CD4-positive, alpha-beta T cell treated with Interleukin-17A for 1 hour (primary cell): ENCODE measurements at places on chromosomes 6 and 20.

DNA sequence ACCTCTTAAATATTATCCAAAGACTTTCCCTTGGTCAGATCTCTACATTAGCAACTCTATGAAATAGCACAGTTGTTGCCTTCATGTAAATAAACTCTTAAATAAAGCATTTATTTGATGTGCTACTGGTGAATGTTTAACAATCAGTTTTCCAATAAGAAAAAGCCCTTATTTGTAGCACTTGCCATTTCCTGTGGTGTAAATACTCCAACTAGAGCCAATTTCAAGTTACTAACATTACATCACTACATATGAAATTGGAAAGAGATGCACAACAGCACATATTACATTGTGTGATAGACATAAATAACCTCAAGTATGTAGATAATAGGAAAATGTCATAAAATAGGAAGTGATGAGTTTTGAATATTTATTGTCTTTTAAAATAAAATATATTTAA is 5.0 kb upstream of the MYB start:
- no peak for DNase-seq

DNA sequence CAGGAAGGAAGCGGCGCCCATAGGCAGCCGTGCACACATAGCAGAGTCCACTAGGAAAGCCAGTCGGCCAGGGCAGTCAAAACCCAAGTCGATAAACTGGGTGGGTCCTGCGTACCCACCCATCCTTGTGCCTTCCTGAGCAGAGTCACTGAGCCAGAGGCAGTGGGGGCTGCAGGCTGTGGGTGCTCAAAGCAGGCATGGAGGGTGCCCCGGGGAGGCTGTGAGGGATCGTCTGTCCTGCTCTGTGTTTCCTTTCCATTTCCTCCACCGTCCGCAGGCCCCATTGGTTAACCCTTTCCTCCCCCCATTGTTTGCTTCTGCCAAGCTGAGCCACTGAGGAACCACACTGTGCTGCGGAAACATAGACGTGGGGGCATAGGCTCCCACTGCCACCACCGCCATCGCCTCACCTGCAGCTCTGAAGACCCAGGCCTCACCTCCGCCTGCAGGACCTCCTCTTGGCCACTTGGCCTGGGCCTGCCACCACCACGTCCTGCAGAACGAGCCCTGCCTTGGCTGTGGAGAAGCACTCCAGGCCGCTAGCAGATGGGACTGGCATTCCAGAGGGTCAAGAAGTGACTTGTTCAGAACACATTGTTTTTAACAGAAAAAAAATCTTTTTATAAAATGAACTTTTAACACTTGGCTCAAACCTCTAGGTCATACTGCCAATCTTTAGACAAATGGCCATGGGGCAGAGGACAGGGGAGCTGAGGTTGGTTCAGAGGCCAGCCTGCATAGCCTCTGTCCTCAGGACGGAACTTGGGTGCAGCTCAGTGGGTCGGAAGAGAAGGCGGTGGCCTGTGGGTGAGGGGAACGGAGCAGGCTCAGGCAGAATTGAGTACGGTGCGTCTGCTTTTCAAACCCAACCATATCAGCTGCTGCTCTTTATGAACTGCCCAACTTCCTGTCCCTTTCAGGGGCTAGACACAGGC is 52.6 kb downstream of the TCP11 start:
- DNase-seq: no peak

- DNase-seq: peak; percentile 81
Observed at GRCh38 chr6:79949233-79949632, 1.9 kb upstream of the ELOVL4 start.

- DNase-seq: no peak
Observed at GRCh38 chr20:48909910-48910309, 11.6 kb upstream of the ARFGEF2 start.

DNA sequence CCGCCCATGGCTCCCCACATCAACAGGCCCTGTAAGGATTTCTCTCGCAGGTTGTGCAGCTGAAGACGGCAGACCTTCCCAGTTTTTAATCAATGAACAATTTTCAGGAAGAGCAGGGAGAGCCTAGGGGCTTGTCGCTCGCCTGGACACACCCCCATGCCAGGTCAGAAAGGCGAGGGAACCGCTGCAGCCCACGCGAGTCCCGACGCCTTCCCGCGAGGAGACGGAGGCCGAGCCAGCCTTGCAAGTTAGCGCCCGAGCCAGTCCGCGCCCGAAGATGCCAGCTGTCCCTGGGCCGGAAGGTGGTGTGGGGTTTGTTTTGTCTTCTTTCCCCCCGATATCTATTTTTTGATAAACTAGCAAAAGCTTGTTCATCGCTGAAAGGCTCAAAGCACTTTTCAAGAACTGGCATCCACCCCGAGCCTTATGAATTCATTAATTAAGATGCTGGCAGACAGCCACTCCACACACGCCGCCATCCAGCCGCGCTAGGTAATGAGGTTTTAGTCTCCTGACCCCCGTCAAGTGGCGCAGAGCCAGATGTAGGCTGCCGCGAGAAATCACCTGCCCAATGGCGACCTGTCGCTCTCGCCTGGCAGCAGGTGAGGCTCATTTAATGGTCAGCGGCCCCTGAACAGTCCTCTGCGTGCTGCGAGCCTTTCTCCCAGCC is 6.6 kb downstream of the CCDC167 start:
- DNase-seq: no peak

DNA sequence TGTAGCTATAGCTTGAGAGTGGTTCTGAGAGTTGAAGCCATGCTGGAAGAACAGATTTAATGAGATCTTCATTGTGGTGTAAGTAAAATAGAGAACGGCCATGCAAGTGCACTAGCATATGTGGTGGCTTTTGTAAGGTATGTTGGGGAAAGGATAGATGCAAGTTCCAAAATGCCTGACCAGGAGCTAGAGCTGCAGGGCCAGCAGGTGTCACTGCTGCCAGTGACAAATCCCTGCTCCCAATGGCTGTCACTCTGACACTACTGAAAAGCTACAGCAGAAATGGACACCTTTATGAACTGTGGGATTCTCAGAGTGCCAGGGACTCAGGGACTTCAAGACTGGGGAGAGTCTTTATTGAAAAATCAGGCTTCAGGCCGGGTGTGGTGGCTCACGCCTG is 23.1 kb upstream of the VIP start:
- DNase-seq: no peak

- DNase-seq: no peak
Observed at GRCh38 chr6:104183816-104184435, 675.8 kb downstream of the HACE1 start.

DNA sequence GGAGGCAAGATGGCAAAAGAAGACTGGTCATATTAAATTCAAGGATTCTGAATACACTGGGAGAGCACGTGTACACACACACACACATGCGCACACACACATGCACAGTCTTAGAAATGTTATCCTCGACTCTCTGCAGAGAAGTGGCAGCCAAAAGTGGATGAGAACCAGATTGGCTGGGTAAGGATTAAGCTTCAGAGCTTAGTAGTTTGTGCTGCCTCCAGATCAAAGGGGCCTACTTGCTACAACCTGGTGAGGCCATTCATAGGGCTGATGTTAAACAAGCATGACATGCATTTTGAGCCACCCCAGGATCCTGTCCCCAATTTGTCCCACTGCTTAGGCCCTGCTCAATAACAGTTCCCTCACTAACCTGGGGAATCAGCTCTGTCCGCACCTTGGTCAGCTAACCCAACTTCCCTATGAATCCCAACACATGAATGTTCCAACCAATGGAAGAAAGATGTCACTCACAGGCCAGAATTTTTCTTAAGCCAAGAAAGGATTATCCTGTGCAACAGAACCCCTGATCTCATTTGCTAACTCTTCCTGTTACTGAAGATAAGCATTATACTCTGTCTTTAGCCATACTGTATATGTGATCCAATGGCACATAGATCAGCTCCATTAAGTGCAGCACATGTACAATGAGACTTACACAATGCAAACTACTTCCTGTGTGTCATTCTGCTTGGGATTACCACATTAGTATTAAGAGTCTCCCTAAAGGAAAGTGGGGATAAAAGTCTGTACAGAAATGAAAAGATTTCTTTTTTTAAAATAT is 31.0 kb downstream of the TOMM6 start:
- DNase-seq: no peak

GRCh38 chr6:153043719-153044118 is 41.2 kb upstream of the MTRF1L start:
- no peak for DNase-seq

DNA sequence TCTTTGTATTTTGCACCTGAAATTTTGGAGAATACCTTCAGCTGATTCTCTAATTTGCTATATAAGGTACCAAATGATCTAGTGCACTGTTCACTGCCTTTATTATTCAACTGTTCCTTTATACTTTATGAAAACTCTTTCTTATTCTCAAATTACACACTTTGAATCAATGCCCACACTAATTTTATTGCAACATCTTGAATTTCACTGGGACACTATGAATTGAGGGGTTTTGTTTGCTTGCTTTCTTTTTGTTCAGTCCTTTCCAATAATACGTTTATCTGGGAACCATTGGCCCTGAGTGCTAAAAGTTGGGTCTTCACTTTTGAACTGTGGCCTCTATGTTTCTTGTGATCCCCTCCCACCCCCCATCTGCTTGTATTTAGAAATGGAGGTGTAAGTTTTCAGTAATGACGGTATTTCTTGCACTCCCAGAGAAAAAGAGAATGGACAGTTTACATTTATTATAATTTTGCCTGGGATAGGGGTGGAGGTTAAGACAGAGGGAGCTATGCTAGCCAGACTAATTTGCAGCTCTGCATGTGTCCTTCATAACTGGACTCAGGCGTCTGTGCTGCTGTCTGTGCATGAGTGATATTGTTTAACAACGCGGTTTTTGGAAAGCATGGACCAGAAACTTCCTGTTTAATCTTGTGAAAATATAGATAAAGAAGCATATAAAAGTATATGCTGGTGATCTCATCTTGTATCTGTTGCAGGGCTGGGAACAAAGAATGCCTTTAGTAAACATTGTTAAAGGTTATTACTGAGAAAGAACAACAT is 98.1 kb downstream of the DNAH8 start:
- DNase-seq: no peak

DNA sequence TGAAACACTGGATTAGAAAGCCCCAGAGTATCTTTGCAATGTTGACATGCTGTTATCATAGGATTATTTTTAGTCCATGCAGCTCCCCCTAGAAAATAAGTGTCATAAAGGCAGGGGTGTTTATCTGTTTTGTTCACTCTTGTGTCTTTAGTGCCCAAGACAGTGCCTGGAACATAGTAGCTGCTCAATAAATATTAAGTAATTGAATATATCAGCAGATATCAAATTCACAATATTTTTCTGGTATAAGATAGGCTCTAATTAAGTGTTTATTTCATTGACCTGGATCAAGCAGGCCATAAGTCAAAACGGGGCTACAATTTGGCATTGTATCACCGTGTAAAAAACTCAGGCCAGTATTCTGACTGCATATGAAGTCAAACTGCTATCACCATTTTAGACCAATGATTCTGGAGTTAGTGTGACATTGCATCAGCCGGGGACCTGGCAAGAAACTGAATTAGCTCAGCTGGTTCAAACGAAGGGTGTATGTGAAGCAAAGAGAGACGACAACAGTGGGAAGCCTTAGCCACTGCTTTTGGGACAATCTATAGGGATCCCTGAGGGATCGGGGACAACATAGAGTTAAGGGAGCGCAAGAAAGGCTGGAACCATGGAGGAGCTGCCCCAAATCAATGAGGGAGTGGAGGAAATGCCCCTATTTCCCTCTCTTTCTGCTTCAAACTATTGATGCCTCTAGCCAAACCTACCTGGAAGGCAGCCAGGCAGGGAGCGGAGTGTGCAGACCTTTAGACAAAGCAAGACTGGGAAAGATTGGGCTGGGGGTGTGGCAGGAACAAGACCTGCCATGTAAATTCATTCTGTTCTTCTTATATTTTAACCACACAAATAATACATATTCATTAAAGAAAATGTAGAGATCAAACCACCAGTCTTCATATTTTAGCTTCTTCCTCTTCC is 112.2 kb downstream of the PLEKHG1 start:
- no peak for DNase-seq

- no peak for DNase-seq
Observed at GRCh38 chr6:37369321-37370201, 15.8 kb downstream of the RNF8 start.

DNA sequence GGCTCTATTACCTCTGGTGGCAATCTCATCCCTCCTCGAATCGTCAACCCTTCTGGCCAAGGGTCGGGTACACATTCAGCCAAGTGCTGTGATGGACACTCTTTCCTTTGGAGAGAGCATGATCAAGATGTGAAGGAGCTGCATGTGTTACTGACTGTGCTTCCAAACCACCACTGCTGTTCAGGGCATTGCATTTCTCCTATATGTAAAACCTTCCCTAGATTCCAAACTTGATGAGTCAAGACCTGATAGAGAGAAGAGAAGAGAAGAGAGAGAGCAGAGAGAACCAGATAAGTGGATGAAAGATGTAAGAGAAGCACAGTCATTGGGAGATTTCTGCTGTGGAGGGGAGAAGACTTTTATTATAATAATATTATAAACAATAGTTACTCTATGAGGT is 162.2 kb downstream of the KCNQ5 start:
- DNase-seq: no peak

GRCh38 chr20:37390891-37391525 is 45.1 kb downstream of the SRC start:
- DNase-seq: no peak

- no peak for DNase-seq
Observed at GRCh38 chr20:19688031-19688806, 69.8 kb upstream of the RIN2 start.

GRCh38 chr6:106509420-106510089 is 119.7 kb downstream of the RTN4IP1 start:
- DNase-seq: no peak

DNA sequence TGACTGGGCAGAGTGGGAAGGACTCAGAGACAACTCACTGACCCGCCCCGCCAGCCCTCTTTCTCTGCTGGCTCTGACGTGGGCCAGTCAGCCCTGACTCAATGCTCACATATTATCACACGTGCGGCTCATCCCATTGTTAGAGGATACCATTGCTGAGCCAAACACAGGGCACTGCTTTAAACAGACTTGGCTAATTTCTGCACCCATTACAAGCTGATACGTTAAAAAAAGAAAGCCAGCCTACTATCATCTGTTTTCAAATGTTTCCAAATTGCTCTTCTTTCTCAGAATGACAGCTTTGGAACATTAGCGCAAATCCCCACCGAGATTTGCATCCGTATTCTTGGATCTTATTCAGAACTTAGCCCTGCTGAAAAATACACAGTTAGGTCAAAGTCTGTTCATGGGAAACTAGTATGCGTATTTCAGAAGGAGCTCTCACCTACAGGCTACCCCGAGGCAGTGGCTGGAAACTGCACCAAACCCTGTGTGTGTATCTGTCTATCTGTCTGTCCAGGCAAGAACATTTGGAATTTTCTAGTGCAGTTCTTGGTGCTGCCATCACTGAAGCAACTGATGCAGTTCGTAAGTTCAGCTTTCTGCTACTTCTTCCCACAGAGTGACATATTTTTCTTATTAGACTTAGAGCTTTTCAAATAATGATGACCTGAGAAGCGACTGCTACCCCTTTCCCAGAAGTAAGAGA is 32.8 kb downstream of the RAMACL start:
- no peak for DNase-seq

DNA sequence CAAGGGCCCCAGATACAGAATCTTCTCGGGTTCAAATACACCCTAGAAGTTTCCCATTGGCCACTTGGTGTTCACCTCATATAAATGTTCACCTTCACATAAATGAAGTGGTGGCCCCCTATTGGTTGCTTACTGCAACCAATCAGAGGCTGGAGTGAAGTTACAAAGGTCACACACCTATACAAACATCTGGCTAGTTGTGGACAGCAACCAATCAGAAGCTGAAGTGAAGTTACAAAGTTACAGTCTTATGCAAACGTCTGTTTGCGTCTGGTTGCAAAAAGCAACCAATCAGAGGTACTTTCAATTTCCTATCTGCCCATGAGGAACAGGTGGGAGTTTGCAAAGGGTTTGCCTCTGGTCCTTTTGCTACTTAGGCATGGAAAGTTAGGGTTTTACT is 206.5 kb upstream of the BMP2 start:
- no peak for DNase-seq
